ENCODE measurements at places on chromosomes 7 and 10. TPM values are rescaled to one million over a fixed set of nuclear protein-coding genes. Genes with fewer than 3 reads are reported as not detected.

- H3K36me3 ChIP-seq: peaks cover 24% of the 10 kb centered on the region
- no peaks in the 10 kb centered on the region for H3K27me3 ChIP-seq
- H3K27ac ChIP-seq: no peak overlapping the region
- no peak overlapping the region for H3K4me3 ChIP-seq
- peaks cover 54% of the 10 kb centered on the region for H3K4me1 ChIP-seq
Observed at GRCh38 chr10:104308439-104308903, 29.8 kb downstream of the ITPRIP start.

- H3K36me3 ChIP-seq: no peaks in the 10 kb centered on the region
- H3K4me1 ChIP-seq: no peaks in the 10 kb centered on the region
- no peak for DNase-seq
- no peak overlapping the region for H3K4me3 ChIP-seq
Observed at GRCh38 chr7:47119261-47119865, 462.5 kb downstream of the TNS3 start.

- H3K27ac ChIP-seq: no peak overlapping the region
- H3K27me3 ChIP-seq: no peaks in the 10 kb centered on the region
- no peaks in the 10 kb centered on the region for H3K4me1 ChIP-seq
- no peak for DNase-seq
- no peaks in the 10 kb centered on the region for H3K36me3 ChIP-seq
Observed at GRCh38 chr7:95304990-95305389, 19.3 kb downstream of the PON1 start.

GRCh38 chr7:74672343-74672915, 14.9 kb downstream of the GTF2I start:
- peak overlapping the region; percentile 13 for H3K27ac ChIP-seq
- no peak for DNase-seq
- H3K36me3 ChIP-seq: peaks cover 6% of the 10 kb centered on the region

The PRKCQ gene
- total RNA-seq: 12.6 TPM
